Forelimb muscle (tissue), 1 donor: ENCODE measurements at places on chromosomes 13 and 19. TPM values are rescaled to one million over a fixed set of nuclear protein-coding genes. Genes with fewer than 3 reads are reported as not detected.

Gene PRODH2
- polyA plus RNA-seq = not detected

GRCh38 chr19:55287361-55288079, 3.7 kb downstream of the BRSK1 start:
- no peak for DNase-seq

Gene IRF3
- polyA plus RNA-seq = 33.2 TPM

- DNase-seq = no peak
Observed at GRCh38 chr19:14347999-14348889, 33.0 kb upstream of the ADGRE5 start.

DNA sequence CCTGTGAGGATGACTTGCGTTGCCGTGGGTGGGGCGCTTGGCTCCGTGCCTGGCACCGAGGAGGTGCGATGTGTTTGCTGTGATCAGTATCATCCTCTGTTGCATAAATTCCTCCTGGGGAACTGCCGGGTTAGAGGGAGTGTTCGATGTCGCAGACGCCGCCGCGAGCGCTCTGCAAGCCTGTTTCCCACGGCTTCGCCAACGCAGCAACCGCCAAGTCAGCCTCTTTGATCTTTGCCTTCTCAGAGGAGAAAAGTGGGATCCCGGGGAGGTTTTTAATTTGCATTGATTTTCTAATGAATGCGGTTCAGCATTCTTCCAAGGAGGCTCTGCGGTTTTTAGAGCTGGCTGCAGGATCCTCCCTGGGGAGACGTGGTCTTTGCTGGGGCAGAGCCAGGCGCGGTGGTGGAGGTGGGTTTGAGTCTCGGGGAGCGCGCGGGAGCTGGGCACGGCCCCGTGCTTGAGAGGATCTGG, 7.6 kb downstream of the GPR32 start:
- no peak for DNase-seq

DNA sequence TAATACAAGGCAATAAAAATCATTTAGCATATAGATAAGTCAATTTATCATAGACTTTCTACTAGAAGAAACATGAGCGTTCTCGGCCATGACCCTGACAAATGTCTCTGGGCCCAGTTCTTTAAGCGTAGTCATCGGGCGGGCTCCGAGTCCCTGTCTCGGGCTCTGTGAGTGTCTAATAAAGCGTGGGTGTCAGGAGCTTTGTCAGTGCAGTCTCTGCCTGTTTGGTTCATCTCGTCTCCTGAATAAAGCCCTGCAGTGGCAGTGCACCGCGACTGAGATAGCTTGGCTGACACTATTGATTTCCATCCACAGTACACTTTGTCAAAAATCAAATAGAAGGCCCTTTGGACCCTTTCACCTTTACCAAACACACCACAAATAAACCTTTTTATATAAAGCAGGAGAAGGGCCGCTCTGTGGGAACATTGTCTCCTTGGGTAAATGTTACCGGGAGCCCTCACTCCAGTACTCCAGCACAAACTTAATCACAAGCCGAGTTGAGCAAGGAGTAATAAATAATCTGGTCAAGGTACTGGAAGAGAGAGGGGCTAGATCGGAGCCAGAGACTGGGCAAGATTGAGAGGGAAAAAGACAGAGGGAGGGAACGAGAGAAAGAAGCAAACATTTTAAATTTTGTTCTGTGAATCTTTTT, 368.2 kb upstream of the TSHZ3 start:
- no peak for DNase-seq

DNA sequence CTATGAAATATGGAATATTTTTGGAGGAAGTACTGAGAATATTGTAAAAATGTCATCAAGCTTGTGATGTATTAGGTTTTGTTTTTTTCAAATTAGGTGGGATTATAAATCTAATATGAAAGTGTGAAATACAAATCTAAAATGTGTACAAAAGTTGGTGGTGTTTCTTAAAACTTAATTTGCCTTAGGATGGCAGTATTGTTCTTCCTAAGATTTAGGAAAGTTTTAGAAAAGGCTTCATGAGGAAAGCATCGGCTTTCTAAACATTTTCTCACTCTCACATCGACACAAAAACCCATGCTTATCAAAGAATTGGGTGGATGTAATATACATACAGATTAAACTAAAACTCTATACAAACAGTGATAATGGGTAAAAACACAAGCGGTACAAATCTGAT, 972.0 kb upstream of the PCDH20 start:
- DNase-seq = no peak

DNA sequence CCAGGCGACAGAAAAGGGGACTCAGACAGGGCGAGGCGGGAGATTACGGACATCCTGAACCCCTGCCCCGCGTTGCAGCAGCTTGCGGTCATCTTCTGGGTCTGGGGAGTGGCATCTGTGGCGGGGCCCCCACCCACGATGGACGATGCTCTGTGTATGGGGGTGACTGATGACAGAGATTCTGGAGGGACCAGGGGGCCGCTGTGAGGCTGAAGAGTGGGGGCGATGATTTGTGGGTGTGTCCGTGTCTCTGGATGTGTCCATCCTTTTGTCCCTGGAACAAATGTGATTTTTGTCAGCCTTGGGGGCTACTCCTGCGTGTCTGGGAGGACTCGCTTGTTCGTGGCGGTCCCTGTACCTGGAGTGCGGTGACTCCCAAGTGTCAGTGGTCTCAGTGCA, 17.7 kb downstream of the ZNF77 start:
- DNase-seq = no peak

- DNase-seq = no peak
Observed at GRCh38 chr13:99737481-99738245, 233.9 kb downstream of the ZIC5 start.
